ENCODE measurements at places on chromosomes 11 and 22.

GRCh38 chr11:9077164-9077563 lies 14.2 kb downstream of the SCUBE2 start:
- no peak for DNase-seq

DNA sequence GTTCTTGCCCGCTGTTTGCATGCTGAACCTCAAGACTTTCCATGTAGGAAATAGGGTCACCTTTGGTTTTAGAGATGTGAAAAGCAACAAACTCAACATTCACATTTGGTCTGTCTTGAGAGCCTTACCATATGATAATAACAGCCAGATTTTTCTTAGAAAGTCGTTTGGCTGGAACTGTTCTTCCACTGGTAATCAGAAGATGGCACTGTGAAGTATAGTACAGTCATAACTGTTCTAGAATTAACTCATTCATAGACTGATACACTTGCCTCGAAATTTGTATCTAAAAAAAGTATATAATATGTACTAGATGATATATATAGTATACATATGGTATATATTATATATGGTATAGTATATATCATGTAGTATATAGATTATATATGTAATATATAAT lies 12.3 kb downstream of the LUZP2 start:
- DNase-seq: no peak

- DNase-seq: peak; percentile 77
Measured at GRCh38 chr11:31870609-31871309, 59.6 kb upstream of the PAX6 start.

DNA sequence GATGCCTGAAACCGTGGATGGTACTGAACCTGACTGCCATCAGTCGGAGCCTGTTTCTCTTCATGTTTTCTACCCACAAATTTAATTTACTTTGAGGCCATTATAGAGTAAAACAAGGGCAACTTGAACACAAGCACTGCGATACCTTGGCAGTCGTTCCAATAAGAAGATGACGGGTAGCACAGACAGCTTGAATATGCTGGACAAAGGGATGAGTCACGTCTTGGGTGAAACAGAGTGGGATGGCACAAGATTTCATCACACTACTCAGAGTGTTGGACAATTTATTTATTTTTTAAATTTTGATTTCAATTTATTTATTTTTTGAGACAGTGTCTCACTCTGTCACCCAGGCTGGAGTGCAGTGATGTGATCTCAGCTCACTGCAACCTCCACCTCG lies 5.7 kb downstream of the DIXDC1 start:
- DNase-seq: no peak

GRCh38 chr11:100827934-100828661 lies 141.0 kb downstream of the ARHGAP42 start:
- peak; percentile 48 for DNase-seq

- DNase-seq: no peak
Measured at GRCh38 chr11:9357041-9357440, 27.4 kb upstream of the IPO7 start.

DNA sequence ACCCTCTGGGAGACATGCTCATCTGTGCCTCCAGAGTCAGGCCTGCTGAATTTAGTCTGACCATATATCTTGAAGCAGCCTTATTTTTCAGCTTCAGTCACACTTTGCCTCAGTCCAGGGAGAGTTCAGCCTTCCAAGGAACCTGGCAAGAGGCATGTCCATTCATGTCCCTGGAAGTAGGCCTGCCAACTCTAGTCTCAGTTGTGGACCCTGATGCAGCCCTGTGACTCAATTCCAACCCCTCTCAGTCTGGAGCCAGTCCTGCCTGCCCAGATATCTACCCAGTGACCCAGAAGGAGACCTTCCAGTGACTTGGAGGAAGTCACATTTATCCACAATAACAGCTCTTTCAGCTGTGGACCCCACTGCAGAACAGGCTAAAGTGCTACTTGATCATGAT lies 566.6 kb downstream of the TMEM135 start:
- no peak for DNase-seq

GRCh38 chr11:11458485-11458884 lies 105.4 kb upstream of the CSNK2A3 start:
- no peak for DNase-seq

DNA sequence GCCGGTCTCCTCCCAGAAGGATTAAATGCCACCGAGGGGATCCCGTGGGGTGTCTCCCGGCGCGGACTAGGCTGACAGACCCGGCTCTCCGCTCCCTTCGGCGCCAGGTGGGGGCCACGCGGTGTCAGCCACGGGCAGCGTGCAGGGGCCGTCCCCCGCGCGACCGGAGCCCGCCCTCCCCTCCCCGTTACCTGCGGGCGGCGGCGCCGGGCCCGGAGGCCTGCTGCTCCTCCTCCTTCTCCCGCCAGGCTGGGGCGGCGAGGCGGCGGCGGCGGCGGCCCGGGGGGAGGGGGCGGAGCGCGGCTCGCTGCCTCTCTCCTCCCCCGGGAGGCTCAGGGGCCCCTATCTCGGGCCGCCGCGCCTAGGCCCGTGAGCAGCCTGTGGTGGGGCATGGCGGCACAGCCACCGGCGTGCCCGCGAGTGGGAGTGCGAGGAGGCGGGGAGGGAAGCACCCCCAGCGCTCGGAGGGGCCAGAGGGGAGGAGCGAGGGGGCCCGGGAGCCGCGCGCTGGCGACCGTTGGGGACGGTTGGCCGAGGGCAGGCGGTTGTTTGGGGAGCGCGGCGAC lies 450 bp downstream of the ZBTB44 start:
- DNase-seq: peak; percentile 81

DNA sequence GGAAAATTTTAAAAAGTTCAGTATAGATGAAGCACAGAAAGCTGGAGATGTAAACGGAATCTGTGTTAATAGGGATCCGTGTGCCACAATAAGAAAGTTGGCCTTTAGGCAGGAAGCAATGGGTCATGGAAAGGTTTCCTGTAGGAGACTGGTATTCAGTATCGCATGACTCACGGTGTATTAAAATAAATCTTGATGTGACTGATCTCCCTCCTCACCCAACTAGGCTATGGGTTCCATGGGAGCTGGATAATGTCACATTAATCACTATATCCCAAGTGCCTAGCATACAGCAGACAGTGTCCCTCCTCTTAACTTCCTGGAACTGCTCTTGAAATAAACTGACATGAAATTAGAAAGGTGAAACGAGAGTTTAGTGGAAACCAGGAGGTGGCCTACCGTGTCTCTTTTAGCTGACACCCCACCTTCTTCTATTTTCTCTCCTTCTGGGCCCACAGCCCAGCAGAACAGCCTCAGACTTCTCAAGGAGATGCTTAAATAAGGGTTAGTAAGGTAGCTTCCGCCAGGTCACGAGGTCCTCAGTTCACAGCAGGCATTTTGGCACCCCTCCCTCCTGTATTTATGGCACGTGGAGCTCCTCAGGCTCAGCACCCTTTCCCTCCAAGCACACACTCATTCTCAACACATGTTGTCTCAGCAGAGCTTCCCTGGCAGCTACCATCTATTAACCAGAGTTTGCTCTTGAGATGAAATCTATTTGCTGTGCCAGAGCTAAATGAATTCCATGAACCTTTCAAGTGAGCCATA lies 118.8 kb downstream of the NXPE2 start:
- DNase-seq: no peak

- no peak for DNase-seq
Measured at GRCh38 chr22:25987948-25988347, 181.3 kb upstream of the SEZ6L start.

DNA sequence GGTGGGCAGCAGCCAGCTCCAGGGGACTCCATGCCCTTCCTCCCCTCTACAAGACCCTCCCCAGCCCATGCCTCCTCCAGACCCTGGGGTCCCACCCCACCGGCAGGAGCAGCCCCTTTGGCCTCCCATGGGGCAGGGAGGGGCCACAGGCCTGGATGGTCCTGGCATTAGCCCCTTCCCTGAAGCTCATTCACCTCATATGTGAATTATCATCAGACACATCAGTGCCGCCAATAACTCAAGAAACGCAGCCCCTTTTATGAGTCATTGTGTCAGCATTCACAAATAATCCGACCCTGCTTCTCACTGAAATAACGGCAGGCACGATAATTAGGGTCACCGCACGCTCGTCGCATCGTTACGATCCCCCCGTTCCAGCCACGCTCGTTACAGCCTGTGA lies 124.2 kb downstream of the BRD1 start:
- peak; percentile 18 for DNase-seq

- no peak for DNase-seq
Measured at GRCh38 chr11:121575250-121575962, 122.6 kb upstream of the SORL1-AS1 start.

- DNase-seq: no peak
Measured at GRCh38 chr22:26894766-26895485, 237.5 kb downstream of the MIAT start.

All from D341Med (cell line).